ENCODE measurements at places on chromosomes 3 and 15.

- no peak for DNase-seq
Measured at GRCh38 chr15:101648356-101648755, 3.8 kb downstream of the TM2D3 start.

DNA sequence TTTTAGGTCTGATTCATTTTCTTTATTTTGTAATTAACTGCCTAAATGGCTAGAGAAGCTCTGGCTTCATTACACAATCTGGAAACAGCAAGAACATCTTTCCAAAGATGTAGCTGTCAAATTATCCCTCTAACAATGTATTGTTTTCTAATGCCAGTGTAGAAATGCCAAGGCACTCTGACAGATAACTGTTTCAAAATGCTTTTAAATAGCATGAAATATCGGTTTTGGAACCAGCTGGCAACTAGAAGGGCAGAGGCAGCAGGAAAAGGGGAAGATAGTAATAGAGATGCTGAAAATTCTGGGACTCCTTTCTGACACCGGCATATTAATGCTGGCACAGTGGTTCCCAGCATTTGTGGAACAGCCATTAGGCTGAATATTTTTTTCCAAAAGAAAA, 26.1 kb downstream of the MORC1 start:
- DNase-seq, result no peak

- DNase-seq, result no peak
Measured at GRCh38 chr3:144900366-144900765, 928.7 kb downstream of the DIPK2A start.

DNA sequence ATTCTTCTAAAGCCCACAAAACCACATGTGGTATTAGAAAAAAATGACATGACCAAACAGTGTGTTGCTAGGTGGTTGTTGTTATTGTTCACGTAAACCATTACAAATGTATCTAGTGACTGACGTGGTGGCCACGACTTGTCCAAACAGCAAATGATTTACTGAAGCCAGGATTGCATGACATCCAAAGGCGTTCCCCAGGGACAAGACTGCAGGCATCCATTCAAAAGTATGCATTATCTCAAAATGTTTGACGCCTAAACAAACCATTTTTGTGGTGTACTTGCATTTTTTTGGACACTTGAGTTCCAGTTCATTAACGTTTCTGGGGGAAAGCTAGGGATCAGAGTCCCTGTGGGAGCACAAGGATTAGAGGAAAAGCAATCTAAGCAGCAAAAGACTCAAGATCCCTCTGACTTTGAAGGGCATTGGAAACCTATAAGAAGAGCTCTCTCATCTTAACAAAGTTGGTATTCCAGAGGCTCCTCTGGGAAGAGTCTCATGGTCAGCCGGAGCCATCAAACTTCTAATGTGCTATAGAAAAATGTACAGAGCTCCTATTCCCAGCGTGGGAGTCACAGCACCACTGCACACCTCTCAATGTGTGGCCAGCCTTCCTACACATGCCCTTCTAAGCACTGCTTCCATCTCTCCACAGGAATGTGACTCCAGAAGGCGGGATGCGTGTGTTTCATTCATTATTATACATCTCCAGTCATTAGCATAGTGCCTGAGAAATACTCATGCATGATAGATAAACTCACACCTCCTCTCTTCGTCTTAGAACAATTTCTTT, 62.9 kb downstream of the FBN1 start:
- no peak for DNase-seq

DNA sequence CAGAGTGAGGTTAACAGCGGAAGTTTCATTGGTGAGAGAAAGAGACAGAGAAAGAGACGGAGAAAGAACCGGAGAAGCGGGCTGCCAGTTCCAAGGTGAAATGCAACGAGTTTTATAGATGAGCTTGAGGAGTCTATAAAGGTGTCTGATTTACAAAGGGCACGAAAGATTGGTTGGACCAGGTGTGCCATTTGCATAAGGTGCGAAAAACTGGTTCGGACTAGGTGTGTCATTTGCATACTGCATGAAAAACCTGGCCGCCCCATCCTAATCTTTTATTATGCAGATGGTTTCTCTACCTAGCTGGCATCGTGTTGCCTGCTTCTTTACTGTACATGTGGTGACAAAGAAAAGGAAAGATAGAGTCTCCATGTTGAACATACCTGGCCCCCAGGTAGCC, 253.8 kb upstream of the IGF1R start:
- DNase-seq, result no peak

- no peak for DNase-seq
Measured at GRCh38 chr3:160100610-160101009, 112.0 kb downstream of the IL12A start.

- no peak for DNase-seq
Measured at GRCh38 chr3:24476871-24477656, 17.6 kb downstream of the THRB start.

- DNase-seq, result no peak
Measured at GRCh38 chr3:38167591-38167990, 2.3 kb downstream of the OXSR1 start.

- no peak for DNase-seq
Measured at GRCh38 chr3:14143271-14144225, 18.7 kb downstream of the TMEM43 start.

DNA sequence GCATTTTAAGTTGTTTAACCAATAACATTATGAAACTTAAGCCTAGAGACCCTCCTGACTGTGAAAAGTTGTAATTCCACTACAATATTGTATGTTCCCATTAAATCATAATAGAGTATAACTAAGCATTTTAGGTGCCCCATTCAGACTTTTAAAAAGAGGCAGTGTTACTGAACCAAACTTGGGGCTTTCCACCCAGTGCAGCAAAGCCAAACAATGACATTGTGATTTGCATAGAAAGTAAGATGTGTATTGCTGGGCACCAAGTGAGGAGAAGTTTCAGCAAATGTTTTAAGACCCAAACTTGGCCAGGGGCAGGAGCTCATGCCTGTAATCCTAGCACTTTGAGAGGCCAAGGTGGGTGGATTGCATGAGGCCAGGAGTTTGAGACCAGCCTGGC, 706.2 kb downstream of the GRM7 start:
- DNase-seq, result no peak

DNA sequence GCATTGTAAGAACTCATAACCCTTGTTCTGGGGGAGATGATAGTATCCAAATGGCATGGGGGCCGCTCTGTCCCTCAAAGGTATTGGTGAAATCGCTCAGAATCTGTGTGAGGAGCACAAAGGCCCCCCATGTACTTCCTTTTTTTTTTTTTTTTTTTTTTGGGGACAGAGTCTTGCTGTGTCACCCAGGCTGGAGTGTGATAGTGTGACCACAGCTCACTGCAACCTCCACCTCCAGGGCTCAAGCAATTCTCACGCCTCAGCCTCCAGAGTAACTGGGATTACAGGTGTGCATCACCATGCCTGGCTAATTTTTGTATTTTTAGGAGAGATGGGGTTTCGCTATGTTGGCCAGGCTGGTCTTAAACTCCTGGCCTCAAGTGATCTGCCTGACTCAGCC, 37.0 kb downstream of the CMTM8 start:
- no peak for DNase-seq

DNA sequence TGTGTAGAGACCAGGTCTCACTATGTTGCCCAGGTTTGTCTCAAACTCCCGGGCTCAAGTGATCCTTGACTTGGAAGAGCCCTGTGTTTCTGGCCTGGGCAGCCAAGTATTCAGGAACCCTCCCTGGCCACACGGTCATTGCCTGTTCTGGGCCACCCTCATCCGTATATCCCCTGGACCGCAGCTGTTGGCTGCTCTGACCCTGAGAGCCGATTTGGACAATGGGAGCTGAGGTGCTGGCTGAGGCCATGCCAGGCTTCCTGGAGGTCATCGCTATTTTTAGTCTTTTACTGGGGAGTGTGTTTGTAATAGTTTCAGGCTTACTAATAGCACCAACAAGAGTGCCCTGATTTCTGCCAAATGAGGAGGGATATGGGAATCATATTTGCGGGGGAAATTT, 60.7 kb downstream of the ADAMTS7 start:
- DNase-seq, result no peak

DNA sequence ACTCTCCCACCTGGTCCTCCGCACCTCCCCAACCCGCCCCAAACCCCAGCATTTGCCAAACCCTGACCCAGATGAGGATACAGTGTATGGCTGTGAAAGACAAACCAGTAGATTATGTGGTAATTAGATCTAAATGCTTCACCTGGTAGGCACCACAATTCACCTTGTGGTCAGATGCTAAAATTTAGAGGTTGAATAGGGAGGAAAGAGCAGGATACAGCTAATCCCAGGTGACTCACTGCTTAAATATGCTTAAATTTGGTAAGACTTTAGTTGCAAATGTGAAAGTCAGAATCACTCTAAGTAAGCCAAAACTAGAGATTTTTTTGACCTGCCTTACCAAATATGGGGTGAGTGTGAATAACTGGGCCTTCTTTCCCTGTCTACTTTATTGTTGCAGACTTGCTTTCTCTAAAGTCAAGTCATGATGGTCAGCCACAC, 105.5 kb downstream of the MME start:
- no peak for DNase-seq

DNA sequence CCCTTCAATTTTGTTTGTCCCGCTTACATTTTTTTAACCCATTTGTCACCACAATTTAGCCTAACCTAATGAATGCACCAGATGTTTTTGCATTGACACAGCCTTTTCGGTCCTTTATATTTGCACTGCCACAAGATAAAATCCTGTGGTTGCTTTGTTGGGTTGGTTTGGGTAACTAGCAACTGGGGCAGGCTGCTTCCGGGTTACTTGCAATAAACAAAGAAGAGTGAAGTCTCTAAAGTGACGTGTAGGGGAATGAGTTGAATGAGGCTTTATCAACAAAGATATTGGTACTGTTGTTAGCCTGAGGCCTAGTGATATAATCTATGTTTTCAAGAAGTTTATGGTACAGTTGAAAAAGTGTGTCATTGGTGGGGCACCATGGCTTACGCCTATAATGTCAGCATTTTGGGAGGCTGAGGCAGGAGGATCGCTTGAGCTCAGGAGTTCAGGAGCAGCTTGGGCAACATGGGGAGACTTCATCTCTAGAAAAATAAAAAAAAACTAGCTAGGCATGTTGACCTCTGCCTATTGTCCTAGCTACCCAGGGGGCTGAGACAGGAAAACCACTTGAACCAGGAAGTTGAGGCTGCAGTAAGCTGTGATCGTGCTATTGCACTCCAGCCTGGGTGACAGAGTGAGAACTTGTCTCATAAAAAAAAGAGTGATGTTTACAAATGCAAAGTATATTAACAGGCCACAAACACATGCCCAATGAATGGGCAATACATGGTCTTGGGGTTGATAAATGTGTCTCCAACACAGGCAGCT, 121.8 kb downstream of the OXSM start:
- DNase-seq, result no peak

- DNase-seq, result no peak
Measured at GRCh38 chr3:48989126-48989795, 780 bp upstream of the P4HTM start.

DNA sequence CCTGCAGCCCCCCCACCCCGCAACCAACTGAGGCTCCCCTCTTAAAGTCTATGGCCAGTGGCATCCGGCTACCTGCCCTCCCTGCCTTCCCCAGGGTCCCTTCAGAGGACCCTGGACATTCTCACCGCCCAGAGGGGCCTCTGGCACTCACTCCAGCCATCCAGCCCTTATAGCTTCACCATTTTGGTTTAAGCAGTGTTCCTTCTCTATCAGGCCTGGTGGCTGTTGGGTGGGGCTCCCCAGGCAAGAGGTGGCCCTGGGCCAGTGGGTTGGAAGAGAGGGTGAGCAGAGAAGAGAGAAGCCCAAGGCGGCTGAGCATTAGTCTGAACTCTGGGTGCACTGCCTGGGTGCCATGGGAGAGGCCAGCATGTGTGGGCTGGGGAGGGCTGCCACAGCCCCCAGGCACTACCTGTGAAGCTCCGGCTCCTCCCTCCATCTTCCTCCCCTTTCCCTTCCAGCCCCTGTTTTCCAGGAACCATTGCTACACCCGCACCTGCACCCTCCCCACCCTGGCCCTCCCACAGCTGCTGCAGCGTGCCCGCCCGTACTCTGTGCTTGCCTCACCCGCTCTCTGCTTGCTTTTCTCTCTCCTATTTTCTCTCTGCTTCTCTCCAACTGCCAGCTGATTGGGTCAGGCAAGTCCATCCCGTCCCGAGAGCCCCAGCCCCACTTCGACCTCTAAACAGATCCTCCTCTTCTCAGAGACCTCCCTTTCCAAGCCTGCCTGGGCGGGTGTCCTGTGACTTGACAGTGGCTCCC, 168.2 kb downstream of the TBC1D2B start:
- DNase-seq, result peak; percentile 48

DNA sequence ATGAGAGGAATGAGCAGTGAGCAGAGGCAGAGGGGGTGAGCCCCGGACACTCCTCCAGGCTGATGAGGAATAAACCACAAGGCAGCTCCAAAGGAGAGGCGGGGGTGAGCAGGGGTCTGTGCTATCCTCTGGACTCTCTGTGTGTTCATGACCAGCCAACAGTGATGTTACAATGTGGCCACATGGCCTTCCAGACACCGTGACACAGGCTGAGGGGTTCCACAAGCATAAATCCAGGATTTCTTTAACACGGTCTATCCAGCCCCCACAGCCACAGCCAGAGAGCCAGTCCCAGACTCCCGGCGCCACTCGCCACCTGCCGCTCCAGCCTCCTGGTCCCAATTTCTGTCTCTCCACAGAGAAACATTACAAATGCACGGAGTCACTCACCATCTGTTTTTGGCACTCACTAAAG, 24.4 kb downstream of the XXYLT1 start:
- peak; percentile 27 for DNase-seq

DNA sequence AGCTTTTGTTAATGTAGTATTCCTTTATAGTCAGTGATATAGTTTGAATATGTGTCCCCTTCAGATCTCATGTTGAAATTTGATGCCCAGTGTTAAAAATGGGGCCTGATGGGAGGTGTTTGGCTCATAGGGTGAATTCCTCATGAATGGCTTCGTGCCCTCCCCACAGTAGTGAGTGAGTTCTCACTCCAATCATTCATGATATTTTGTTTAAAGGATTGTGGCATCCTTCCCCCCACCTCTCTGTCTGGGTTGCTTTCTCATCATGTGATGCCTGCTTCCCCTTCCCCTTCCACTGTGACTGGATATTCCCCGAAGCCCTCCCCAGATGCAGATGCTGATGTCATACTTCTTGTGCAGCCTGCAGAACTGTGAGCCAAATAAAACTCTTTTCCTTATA, 649.8 kb upstream of the NR2F2 start:
- DNase-seq, result no peak

DNA sequence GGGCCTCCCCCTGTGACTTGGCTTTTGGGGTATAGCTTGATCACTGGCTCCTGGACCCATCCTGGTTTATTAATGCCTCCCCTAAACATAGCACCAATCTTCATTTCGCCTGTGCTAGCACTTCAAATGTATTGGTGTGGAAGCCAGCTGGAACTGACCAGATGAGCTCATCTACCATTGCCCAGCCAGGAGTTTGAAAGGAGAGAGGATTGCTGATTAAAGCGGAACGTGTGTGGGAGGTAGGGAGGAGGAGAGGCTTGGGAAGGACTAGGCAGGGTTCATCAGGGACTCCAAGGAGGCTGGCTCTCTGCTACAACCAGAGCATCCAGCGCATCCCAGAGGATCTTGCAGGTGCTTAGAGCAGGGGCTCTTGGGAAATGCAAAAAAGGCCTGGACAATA, 34.4 kb upstream of the TLE3 start:
- DNase-seq, result no peak

GRCh38 chr3:171970301-171970788, 69.0 kb upstream of the FNDC3B start:
- no peak for DNase-seq
